ENCODE measurements at places on chromosomes 16 and 17.

DNA sequence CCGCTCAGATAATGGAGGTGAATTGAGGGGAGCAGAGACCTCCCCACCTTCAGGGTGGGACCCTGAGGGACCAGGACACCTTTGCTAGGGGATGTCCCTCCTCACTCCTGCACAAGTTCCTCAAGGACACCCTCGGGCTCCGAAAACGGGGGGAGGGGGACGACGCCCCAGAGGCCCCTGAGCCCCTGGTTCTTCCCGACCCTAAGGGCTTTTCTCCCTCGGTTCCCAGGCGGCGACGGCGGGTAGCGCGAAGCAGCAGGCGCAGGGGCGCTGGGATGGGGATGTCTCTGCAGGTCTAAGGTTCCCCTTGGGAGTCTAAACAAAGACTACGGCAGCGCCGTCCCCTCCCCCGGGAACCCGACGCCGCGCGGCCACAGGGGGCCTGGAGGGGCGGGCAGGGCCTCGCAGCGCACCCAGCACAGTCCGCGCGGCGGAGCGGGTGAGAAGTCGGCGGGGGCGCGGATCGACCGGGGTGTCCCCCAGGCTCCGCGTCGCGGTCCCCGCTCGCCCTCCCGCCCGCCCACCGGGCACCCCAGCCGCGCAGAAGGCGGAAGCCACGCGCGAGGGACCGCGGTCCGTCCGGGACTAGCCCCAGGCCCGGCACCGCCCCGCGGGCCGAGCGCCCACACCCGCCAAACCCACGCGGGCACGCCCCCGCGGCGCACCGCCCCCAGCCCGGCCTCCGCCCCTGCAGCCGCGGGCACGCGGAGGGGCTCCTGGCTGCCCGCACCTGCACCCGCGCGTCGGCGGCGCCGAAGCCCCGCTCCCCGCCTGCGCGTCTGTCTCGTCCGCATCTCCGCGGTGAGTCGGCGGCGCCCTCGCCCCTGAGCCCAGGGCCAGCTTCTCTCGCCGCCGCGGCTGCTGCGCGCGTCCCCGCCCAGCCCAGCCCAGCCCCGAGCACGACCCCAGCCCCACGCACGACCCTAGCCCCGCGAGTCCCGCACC lies 36.7 kb upstream of the NDRG4 start:
- DNase-seq = no peak

DNA sequence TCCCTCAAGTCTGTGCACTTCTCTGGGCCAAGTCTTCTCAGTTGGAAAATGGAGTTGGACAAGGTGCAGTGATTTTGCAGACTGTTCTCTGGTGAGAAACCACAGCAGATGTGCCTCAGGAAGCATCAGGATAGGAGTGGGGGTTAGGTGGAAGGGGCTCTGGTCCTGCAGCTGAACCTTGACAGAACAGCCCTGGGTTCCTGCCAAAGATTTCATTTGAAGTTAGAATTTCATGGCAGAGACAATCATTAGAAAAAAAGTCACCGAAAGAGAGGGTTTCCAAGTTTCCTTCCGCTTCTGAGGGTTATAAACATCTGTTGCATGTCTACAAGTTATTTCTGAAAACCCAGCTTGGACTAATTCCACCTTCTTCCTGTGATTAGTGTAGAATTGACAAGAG lies 80.4 kb upstream of the IRX3 start:
- no peak for DNase-seq

DNA sequence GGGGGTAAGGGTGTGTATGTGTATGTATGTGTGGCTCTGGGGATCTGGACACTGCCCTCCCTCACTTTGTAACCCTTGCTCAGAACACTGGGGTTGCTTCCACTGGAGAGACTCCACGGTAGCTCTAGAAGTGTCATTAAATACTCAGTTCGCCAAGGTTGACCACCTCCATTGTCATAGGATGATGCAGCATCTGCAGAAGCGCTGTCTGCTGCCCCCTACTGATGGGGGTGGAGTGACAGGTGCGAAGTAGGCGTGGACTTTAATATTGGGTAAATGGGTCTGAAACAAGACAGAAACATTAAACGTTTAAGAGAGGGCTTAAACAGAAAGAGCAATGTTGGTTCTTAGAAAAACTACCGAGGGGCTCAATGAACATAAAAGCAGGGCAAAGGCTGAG lies 35.5 kb upstream of the STAC2 start:
- no peak for DNase-seq

DNA sequence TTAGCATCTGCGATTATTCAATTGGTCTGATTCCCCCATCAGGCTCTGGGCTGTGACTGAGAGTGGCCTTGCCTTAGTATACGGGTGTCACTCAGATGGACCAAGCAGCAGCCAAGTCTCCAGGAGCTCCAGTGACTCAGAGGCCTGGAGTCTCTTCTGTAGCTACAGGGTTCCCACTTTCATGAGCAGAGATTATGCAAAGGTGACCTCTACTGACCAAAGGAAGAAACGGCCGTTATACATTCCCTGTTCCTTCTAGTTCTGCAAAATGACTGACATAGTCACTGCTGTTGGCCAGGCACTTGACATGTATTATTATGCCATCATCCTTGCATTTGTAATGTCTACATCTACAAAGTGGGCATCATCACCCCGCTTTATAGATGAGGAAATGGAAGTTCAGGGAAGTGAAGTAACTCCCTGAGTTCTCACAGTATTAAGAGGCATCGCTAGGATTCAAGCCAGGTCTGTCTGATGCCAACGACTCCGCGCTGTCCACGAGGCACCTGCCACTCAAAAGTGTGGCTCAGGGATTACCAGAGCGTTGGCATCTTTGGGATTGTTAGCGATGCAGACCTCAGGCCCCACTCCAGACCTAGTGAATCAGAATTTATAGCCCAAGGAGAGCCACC lies 23.3 kb downstream of the SLC38A7 start:
- peak; percentile 31 for DNase-seq

- no peak for DNase-seq
Observed at GRCh38 chr17:14123619-14124278, 54.4 kb downstream of the COX10 start.

DNA sequence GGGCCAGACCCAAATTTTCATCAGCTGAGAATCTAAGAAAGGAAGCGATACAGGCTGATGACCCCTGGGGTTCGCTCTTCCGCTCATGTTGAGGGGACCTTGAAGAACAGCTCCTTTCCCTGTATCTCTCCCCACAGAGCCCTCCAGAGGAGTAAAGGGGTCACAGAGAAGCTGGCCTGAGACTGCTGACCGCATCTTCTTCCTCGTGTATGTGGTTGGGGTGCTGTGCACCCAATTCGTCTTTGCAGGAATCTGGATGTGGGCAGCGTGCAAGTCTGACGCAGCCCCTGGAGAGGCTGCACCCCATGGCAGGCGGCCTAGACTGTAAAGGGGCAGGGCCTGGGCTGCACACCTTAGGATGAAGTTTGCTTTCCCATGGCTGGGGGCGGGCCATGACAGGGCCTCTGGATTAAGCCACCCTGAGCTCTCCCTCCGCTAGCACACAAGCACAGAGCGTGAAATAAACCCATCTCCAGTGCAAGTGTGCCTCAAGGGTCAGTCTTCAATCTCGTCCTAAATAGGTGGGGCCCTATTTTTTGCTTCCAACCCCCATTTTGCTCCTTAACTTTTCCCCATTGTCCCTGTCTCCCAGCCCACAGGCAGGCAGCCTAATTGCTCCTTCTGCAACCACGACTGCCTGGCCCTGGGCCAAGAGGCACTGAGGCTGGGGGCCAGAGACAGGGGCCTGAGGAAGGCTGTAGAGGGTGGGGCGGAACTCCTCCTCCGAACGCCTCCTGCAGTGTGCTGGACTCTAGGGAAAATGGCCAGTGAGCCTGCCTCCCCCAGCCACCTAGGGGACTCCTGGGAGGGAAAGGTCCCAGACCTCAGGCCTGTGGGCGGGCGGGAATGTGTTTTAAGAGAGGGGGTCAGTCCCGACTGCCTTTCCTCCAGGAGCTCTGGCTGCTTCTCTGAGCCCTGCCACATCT lies 3.6 kb downstream of the ZACN start:
- DNase-seq = no peak

GRCh38 chr16:7037495-7037894 lies 295.1 kb upstream of the RBFOX1 start:
- no peak for DNase-seq

GRCh38 chr16:3573146-3573815 lies 3.9 kb downstream of the NLRC3 start:
- DNase-seq = no peak

GRCh38 chr16:16191493-16192167 lies 31.7 kb downstream of the ABCC6 start:
- no peak for DNase-seq

DNA sequence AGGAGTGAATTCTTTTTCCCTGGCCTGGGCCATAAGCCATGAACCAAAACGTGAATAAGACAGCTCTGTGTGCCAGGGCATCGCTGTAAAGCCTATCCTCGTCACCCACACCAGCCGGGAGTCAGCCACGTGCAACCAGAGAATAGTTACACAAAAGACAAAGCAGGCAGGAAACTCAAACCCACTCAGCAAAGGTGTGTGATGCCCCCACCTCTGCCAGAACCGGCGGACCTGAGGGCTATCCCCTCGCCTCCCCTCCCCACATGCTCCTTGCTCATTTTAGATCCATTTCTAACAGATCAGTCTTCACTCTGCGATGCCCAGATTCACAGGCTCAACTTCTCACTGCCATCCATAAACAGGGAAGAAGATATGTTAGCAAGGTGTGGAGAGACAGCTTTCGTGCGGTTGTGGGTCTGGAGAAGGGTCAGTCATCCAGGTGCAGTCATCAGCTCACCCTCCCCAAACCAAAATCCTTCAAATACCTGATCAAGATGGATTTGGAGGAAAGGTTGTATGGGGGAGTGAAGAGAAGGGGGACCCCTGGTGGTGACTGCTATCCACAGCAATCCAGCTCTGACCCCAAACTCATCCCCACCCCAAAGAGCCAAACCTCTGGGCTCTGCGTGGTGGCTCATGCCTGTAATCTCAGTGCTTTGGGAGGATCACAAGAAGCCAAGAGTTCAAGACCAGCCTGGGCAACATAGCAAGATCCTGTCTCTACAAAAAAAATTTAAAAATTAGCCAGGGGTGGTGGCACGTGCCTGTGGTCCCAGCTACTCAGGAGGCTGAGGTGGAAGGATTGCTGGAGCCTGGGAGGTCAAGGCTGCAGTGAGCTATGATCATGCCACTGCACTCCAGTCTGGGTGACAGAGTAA lies 219.2 kb downstream of the C16orf78 start:
- DNase-seq = no peak

DNA sequence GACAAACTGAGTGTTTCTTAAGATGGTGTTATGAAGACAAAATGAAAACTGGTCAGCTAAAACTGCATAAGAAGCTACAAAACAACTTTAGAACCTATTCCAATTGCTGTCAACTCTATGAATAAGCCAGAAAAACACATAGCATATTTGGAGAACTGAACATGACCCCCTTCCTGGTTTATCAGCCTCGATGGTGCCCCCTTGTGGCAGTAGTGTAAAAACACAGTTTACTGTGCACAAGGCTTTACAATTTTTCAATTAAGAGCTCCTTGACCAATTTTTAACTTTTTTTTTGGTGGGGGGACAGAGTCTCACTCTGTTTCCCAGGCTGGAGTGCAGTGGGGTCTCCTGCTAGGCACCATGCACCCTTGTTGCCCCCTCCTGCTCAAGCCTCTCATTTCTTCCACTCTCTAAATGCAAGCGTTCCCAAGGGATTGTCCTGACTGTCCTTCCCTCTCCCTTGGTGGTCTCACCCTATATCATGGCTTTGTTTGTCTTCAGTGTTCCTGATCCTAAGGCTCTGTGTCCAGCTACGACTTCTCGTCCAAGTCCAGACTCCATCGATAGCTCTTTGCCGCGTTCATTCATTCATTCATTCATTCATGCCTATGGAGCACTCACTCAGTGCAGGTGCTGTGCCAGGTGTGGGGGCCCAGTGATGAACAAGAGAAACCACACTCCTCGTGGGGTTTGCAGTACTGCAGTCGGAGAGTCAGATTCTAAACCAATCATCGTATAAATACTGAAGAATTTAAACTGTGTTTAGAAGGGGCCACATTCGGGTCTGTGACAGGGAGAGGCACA lies 7.5 kb downstream of the EIF1 start:
- peak; percentile 52 for DNase-seq

- DNase-seq = no peak
Observed at GRCh38 chr17:77675411-77675810, 283.1 kb upstream of the TNRC6C start.

DNA sequence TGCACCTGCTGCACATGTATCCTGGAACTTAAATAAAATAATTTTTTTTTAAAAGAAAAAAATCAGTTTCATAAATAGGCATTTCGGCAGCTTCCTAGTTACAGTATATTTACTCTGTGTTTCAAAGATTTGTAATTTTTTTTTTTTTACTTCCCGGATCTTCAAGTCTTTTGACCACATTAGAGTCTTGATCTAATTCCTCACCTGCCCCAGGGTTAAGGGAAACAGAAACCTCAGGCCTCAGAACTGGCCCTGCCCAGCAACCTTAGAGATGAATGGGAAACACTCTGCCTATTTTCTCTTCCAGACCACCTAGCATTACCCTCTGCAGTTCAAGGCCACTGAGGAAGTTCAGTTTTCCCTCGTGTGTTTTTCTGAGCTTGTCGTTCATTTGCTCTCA lies 304.0 kb downstream of the MAF start:
- no peak for DNase-seq

DNA sequence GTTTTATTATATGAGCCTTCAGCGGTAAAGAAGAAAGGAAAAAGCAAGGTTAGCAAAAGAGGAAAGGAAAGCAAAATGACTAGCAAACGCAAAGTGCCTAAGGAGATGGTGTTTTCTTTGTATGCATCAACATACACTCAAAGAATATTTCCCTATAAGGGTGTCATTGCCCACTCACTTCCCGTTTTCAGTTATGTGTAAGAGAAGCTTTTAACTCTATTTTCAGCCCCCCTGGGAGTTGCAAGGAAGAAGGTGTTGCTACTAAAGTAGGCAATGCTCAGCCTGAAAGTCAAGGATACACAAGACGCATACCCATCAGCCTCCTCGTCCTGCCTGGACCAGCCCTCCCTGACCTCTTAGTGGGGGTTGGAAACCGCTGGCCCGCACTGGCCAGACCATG lies 267.7 kb upstream of the ZFHX3 start:
- no peak for DNase-seq

- no peak for DNase-seq
Observed at GRCh38 chr16:24258791-24259190, 2.7 kb downstream of the CACNG3 start.

DNA sequence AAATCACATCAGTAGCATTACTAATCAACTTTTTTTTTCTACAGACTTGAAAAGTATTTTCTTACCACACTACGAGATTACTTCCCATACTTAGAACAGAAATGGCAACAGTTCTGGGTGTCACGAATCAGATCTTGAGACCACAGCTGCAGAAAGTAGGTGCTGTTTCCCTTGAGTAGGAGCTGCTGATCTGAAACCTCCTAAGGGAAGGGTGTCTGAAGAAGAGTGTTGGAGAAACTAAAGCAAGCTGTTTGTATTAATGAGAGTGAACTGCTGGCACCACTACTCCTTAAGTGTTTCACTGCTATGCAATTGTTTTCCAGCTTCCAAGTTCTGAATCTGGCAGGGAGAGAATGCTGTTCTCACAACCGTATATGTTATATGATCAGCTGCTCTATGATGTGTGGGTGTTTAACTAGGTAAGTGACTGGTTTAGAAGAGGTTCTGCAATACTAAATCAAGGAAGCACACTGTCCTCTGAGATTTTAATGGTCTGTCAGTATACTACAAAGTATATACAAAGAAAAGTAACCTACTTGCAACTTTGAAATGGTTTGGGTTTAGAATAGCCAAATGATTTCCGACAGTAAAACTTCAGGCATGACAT lies 3.3 kb downstream of the ZNF652 start:
- DNase-seq = no peak

GRCh38 chr16:8310816-8311215 lies 279.5 kb downstream of the TMEM114 start:
- no peak for DNase-seq
